ENCODE measurements at places on chromosomes 2 and 18.

GRCh38 chr18:44937960-44938719 lies 257.5 kb downstream of the SETBP1 start:
- no peak for DNase-seq

DNA sequence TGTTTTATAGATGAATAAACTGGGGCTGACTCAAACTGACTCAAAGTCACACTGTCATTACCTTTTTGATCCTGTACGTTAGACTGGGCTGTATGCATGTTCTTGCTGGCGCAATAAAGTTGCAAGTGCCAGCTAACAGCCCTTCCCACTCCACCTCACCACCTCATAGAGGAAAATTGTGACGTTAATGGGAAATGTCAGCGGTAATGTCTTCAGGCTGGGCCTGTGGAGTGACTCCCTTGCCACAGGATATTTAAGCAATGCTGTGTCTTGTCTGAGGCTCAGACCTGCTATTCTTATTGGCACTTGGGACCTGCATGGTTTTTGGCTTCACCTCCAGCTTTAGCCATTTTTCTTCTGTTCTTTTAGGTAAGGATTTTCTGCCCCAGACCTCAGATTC lies 25.2 kb upstream of the CASP10 start:
- DNase-seq, result no peak

DNA sequence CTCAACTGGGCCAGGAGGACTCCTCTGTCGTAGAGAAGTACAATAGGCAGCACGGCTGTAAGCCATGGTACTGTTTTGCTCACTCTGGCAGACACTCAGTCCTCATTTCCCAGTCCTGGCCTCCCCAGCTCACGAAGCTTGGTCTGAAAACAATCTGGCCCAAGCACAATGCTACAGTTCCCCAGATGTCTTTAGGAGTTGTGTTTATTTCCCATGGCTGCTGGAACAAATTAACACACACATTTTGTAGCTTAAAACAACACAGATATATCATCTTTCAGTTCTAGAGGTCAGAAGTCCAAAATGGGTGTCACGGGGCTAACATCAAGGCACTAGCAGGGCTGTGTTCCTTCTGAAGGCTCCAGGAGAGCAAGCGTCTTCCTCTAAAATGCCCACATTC lies 13.0 kb downstream of the FABP1 start:
- DNase-seq, result no peak

- DNase-seq, result no peak
These were observed 88.9 kb downstream of the SOWAHC start for GRCh38 chr2:109703077-109703476.

GRCh38 chr2:138187221-138187620 lies 222.9 kb downstream of the HNMT start:
- no peak for DNase-seq

DNA sequence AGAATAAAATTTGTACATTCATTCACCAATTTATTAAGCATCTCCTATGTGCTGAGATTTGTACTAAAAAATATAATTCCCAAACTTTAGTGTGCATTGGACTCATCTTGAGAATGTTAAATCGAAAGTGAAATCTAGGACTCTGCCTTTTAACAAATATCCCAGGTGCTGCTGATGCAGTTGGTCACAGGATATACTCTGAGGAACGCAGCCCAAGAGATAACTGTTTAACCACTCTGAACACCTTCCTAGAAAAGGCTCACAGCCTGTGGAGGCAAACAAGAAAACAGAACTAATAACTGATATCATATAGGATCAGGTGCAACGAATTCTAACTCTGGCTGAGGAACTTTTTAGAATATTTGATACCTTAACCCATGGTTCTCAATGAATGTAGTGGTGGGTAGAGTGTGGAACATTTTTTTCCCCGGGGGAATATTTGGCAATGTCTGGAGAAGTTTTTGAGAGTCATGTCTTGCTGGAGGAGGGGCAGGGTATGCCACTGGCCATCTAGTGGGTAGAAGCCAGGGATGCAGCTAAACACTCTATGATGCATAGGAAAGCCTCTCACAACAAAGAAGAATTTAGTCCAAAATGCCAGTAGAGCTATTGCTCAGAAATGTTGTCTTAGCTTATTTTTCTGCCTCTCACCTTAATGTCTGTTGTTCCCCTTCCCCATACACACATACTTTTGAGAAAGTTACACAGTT lies 96.5 kb downstream of the EHBP1 start:
- DNase-seq, result no peak

DNA sequence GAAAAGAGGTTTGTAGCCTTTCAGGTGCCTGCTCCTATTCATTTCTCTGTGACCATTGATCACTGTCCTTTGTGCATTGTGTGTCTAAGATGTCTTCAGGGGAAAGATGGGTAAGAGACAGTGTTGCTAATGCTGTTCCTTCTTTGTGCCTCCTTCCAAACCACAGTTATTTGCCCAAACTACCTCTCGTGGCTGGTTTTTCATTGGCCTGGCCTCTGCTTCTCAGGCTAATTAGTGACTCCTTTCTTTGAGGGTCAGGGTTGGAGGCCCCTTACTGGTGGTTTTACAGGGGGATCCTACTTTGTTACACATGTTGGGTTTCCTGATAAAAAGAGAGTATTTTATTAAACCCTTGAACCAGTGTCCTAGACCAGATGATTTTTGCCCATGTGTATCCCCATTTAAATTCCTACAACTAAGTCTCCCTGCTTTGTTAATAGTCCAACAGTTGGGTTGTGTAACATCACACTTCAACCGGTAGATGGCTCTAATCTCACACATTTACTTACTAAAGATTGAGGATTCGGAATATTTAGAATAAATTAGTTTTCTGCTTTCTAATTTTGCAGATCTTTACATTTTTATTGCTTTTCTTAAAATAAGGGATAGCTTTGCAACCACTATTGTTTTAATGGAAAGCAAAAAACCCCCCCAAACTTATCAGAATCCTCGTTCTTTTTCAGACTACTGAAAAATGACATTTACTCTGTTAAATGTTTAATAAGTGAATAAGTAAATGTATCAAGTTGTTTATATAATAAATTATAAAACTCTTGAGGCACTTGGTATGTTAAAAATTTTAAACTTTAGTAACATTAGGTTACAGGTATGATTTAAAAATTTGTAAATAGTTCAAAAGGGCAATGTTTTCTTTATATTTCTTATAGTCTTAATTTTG lies 2.4 kb downstream of the MARS2 start:
- DNase-seq, result no peak

- DNase-seq, result no peak
These were observed 2.6 kb downstream of the CLIP4 start for GRCh38 chr2:29117636-29118303.

- DNase-seq, result no peak
These were observed 28.7 kb upstream of the RPRD1A start for GRCh38 chr18:36095936-36096519.

DNA sequence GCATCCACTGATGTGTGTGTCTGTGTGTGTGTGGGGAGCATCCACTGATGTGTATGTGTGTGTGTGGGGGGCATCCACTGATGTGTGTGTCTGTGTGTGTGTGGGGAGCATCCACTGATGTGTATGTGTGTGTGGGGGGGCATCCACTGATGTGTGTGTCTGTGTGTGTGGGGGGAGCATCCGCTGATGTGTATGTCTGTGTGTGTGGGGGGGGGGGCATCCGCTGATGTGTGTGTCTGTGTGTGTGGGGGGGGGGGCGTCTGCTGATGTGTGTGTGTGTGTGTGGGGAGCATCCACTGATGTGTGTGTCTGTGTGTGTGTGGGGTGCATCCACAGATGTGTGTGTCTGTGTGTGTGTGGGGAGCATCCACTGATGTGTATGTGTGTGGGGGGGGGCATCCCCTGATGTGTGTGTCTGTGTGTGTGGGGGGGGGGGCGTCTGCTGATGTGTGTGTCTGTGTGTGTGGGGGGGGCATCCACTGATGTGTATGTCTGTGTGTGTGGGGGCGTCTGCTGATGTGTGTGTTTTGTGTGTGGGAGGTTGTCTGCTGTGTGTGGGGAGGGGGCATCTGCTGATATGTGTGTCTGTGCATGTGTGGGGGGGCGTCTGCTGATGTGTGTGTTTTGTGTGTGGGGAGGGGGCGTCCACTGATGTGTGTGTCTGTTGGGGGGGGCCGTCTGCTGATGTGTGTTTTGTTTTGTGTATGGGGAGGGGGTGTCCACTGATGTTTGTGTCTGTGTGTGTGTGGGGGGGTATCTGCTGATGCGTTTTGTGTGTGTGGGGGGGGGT lies 125.9 kb downstream of the NFATC1 start:
- DNase-seq, result no peak

DNA sequence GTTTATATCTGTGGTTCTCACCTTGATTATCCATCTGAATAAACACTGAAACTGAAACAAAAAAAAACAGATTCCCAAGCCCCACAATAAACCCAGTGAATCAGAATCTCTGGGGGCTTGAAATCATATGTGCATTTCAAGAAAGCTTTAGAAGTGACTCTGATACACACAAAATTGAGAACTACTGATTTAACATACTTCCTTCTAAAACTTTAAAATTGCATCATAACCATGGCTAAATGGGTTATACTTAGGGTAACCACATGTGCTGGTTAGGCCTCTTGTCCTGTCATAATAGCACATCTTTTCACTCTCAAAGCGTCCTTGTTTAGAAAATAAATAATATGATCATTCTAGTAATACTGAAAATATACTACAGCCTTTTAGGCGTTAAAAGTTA lies 100.9 kb downstream of the ATAD2B start:
- no peak for DNase-seq

GRCh38 chr2:232400256-232401015 lies 6.2 kb upstream of the ALPG start:
- no peak for DNase-seq

DNA sequence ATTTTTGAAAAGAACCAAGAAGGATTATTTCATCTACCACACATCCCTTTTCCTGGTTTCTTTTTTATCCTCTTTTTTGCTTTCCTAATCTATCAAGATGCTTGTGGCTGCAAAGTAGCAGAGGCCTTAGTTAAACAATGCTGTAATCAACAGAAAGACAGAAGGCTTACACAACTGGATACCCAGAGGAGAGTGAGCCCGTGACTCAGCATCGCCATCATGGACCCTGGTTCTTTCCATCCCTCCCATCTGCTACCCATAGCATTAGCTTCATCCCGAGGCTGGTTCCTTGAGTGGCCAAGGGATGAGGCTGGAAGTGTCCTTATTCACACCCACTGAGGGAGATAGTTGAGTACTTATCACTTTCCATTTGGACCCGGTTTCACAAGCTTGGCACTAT lies 7.5 kb upstream of the HAAO start:
- no peak for DNase-seq

- no peak for DNase-seq
These were observed 775.5 kb downstream of the RNF144A start for GRCh38 chr2:7692657-7693161.

GRCh38 chr2:189109921-189110397 lies 69.6 kb downstream of the COL5A2 start:
- DNase-seq, result no peak

GRCh38 chr2:234278556-234279255 lies 218.2 kb downstream of the ARL4C start:
- DNase-seq, result no peak

DNA sequence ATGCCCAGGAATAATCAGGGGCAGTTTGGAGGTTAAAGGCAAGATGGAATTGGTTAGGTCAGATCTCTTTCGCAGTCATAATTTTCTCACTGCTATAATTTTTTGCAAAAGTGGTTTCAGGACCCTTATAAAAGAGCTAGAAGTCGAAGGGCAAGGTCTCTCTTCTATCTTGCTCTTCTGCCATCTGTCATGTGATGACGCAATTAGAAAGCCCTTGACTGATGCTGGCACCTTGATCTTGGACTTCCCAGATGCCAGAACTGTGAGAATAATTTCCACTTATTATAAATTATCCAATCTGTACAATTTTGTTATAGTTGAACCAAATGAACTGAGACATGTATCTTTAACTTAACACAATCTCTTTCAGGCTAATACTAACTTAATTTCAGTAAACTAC lies 6.3 kb upstream of the RALBP1 start:
- DNase-seq, result no peak

DNA sequence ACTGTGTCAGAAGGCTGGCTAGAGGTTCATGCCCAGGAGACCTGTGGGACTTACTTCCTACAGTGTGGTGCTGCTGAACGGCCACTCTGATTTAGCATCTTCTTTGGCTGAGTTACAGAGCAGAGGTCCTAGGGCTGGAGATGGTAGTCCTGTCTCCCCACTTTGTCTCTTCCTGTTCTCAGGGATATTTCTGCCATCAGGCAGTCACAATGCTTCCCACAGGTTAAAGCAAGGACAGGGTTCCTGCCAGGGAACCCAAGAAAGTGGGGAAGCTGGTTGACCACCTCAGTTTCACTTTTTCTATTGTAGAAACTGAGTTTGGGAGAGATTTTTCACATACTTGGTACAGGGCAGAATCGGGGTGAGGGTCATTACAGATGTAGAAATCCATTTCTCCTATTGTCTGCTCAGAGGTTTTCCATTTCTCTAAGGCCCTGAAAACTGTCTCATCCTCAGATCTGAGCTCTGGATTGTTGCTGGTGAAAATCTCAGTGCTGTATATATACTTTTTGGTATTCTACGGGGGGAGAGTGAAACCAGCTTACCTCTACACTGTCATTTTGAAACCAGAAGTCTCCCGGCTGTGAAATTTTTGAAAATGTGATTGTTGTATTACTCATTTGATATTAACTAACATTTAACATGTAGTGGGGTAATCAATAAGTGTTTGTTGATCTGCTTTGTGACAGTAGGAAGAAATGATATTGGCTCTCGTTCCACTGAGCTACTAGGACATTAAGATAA lies 37.0 kb upstream of the MEP1B start:
- no peak for DNase-seq

- peak; percentile 76 for DNase-seq
These were observed 101.9 kb downstream of the FOXI3 start for GRCh38 chr2:88350331-88351248.

DNA sequence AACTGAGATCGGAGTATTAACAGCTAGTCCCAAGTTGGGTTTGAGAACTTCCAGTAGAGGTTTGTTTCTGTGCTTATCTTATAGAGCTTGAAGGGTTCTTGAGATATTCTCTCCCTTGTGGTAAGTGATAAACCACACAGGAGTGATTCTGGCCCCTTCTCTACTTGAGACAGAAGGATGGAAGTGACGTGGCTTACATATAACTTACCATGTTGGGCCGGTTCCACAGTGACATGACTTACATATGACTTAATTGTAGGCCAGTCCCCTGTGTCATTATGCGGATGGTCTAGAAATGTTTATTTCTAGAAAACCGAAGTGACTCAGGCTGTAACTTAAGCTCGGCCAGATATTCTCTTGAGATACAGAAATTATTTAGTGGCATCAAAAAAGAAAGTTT lies 62.7 kb downstream of the TRAPPC12 start:
- no peak for DNase-seq

DNA sequence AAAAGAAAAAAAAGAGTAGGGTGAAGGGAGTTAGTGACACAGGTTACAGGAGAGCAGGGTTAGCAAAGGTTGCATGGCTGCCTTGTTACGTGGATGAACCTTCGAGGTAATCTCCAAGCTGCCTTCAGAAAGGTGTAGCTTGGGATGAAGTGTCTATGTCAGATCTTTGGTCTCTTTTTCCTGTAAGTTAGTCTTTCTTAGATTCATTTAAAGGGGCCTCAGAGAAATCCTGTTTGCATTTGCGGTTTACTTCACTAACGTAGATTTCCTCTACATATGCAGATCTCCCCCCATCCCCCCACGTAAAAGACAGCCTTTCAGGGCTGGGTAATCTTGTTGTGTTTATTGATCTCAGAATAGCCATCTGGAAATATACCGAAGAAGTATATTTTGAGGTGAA lies 83.7 kb downstream of the MTA3 start:
- no peak for DNase-seq
